ENCODE measurements at places on chromosomes 7 and 10.
A peak's percentile ranks its signal among the peaks of the same experiment; 100 is the strongest.

GRCh38 chr7:34747176-34747781 lies 89.3 kb downstream of the NPSR1 start:
- no peak for DNase-seq

GRCh38 chr7:28778786-28779185 lies 179.3 kb downstream of the TRIL start:
- DNase-seq: no peak

- DNase-seq: no peak
Observed at GRCh38 chr7:90833443-90833842, 237.3 kb downstream of the CDK14 start.

GRCh38 chr10:54120806-54121205 lies 680.2 kb downstream of the PCDH15 start:
- no peak for DNase-seq

- peak; percentile 35 for DNase-seq
Observed at GRCh38 chr10:69061305-69062161, 26.4 kb upstream of the SRGN start.

GRCh38 chr10:17147884-17148489 lies 18.4 kb upstream of the CUBN start:
- no peak for DNase-seq

DNA sequence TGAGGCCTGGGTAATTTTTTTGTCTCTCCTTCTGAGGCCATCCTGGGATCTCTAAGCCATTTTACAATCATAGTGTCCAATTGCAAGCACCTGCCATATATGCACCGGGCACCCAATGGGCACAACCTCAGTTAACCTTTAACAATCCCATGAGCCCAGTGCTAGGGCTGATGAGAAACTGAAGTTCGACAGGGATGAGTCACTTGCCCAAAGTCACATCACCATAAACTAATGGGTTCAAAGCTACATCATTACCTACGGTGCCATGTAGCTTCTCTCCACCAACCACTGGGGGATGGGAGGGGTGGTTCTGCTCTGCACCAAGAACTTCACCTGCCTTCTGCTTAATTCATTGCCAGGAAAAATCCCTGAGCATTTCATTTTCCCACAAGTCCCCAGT lies 95.8 kb upstream of the ZNF716 start:
- DNase-seq: no peak

- no peak for DNase-seq
Observed at GRCh38 chr10:22805304-22805703, 90.9 kb upstream of the PIP4K2A start.

DNA sequence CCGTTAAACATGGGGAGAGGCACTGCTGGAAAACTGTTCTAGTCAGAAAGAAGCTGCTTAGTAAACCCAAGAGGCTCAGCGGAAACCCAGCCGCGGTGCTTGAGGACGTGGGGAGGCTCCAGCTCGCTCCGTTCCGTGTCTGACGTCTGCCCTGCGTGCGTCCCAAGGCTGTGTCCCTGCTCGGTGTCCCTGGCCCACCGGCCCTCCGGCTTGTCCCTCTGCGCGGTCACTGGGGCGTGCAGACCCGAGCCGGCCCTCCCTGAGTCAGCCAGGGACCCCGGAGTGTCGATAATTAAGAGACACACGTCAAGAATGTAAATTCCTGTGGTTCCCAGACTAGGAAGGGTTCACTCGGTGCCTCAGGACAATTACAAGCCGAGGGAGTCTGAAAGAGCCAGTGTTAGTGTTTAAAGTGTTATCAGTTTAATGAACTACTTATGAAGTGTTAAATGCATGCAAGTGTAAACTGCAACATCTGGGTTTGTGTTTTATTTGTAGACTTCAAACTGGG lies 98.9 kb downstream of the WDR11 start:
- no peak for DNase-seq

- no peak for DNase-seq
Observed at GRCh38 chr7:157904211-157904865, 567.5 kb downstream of the DNAJB6 start.

DNA sequence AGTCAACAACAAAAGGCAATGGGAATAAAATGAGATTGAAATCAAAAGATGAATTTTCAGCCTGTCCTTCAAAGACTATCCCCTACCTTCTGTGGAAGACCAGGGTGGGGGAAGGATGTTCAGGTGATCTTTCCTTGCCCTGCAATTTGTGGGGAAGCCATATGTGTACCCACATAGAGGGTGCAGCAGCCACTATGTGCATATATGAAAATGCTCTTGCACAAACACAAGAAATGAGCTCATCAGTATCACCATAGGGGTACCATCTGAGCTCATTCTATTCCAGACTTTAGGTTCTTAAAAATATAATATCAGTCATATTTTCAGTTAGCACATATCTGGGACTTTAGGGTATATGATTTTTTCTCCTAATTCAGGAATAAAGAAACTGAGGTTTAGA lies 17.7 kb downstream of the GIMAP5 start:
- no peak for DNase-seq

DNA sequence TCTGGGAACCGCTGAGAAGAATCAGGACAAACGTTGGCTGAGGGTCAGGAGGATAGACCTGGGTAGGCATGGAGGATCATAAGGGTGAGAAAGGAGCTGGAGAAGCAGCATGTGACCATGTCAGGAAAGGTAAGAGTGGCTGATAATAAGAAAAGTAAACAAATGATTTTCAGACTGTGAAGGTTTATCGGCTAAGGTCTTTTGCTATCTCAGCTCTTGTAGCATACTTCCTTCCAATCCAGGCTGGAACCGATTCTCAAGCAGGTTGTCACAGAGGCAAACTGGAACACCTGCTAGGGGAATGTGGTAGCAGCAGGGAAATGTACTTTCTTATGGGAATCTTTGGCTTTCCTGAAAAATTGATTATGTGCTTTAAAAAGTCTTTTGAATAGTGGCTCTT lies 74.7 kb downstream of the TMEM168 start:
- no peak for DNase-seq

- DNase-seq: no peak
Observed at GRCh38 chr10:100391163-100392002, 44.4 kb downstream of the SCD start.

- DNase-seq: no peak
Observed at GRCh38 chr7:70616211-70616610, 515.7 kb upstream of the GALNT17 start.
